ENCODE measurements at places on chromosomes 3 and 15. TPM values are rescaled to one million over a fixed set of nuclear protein-coding genes. Genes with fewer than 3 reads are reported as not detected.

- no peaks in the 10 kb centered on the region for H3K27me3 ChIP-seq
- no peak overlapping the region for H3K4me3 ChIP-seq
- H3K4me1 ChIP-seq = peaks cover 9% of the 10 kb centered on the region
- no peak overlapping the region for H3K27ac ChIP-seq
- no peak for DNase-seq
These were observed 33.7 kb downstream of the SLC24A1 start for GRCh38 chr15:65655457-65655856.

DNA sequence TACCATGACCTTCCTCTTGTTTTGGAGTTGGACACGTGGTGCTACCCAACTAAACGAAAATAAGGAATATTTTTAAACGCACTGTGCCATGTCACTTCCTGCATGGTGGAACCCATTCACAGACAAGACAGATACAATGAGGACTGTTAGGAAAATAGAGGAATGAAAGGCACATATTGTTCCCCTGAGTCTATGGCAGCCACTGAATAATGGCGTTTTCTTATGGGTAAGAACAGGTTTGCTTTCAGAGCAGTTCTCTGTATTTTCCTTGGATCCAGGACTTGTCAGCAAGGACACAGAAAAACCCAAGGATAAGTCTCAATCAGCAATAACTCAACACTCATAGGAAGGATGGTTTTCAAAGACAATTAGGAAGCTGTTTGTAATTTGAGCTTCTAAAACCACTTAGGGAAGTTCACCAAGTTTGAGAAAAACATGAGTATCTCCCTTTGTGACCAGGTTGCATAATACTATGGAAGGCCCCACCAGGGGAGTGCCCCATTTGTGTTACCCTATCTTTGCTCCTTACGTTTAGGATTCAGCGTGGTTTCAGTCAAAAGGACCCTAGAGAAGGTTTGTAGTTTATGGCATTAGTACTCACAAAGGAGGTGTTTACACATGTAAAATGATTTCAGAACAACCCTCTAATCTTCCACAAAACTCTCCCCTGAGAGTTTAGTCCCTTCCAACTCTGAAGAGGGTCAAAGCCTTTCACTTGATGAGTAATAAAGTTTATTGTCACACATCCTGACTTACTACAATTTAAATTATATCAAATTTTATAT is 487.2 kb upstream of the ATP11B start:
- H3K4me1 ChIP-seq = no peaks in the 10 kb centered on the region
- DNase-seq = no peak
- H3K27ac ChIP-seq = no peak overlapping the region
- H3K36me3 ChIP-seq = no peaks in the 10 kb centered on the region

- H3K27me3 ChIP-seq = peaks cover 3% of the 10 kb centered on the region
- peaks cover 5% of the 10 kb centered on the region for H3K4me1 ChIP-seq
- DNase-seq = no peak
- H3K4me3 ChIP-seq = no peak overlapping the region
These were observed 5.2 kb upstream of the LCTL start for GRCh38 chr15:66570842-66571478.

- no peaks in the 10 kb centered on the region for H3K27me3 ChIP-seq
- H3K4me1 ChIP-seq = peaks cover 47% of the 10 kb centered on the region
- H3K36me3 ChIP-seq = peaks cover 36% of the 10 kb centered on the region
- no peak for DNase-seq
- peak overlapping the region; percentile 74 for H3K27ac ChIP-seq
These were observed 888 bp downstream of the TMEM115 start for GRCh38 chr3:50358355-50358910.

DNA sequence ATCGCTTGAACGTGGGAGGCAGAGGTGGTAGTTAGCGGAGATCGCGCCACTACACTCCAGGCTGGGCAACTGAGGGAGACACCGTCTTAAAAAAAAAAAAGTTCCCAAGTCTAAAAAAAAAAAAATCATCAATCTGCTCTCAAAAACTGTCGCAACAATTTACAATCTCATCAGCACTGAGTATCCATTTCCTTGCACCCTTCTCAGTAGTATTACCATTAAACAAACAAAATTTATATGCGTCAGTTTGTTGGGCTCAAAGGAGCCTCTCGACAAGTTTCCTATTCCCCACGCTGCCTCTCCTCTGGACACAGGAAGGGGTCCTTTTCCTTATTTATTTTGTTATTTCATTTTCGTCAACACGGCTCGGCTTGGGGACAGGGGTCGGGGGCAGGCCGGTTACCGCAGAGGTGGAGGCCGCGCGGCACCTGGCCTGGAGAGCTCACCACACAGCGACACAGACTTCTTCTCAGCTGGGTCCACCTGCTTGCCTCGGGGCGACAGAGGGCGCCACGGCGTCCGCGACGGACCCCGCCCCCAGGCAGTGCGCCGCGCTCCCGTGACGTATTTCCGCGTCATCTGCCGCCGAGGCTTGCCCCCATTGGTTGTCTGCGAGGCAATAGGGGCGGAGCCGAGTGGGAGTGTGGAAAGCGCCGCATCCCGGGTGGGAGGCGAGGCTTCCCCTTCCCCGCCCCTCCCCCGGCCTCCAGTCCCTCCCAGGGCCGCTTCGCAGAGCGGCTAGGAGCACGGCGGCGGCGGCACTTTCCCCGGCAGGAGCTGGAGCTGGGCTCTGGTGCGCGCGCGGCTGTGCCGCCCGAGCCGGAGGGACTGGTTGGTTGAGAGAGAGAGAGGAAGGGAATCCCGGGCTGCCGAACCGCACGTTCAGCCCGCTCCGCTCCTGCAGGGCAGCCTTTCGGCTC is at the start of gene MAP2K1:
MAP2K1 (plus strand) TSS at position 709 of the 920 bp plus-strand sequence. CDS start 436 bp downstream, outside the sequence.
- peaks cover 27% of the 10 kb centered on the region for H3K36me3 ChIP-seq
- DNase-seq = peak; percentile 99
- H3K4me1 ChIP-seq = peaks cover 50% of the 10 kb centered on the region
- peak within 1 kb of the TSS; percentile 97 for H3K27ac ChIP-seq
- peak within 1 kb of the TSS; percentile 98 for H3K4me3 ChIP-seq
- no peaks in the 10 kb centered on the region for H3K27me3 ChIP-seq

GRCh38 chr15:74402873-74403587 is 30.7 kb downstream of the SEMA7A start:
- peak overlapping the region; percentile 17 for H3K4me3 ChIP-seq
- peak overlapping the region; percentile 74 for H3K27ac ChIP-seq
- peaks cover 62% of the 10 kb centered on the region for H3K4me1 ChIP-seq
- no peaks in the 10 kb centered on the region for H3K36me3 ChIP-seq
- DNase-seq = peak; percentile 85

DNA sequence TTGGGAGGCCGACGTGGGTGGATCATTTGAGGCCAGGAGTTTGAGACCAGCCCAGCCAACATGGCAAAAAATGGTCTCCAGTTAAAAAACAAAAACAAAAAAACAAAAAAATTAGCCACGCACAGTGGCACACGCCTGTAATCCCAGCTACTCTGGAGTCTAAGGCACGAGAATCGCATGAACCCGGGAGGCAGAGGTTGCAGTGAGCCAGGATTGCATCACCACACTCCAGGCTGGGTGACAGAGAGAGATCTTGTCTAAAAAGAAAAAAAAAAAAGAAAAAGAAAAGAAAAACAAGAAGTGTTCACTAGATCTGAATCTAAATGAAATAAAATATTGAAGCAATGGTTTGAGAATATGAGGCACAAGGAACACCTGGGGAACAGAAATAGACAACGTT is 36.7 kb downstream of the SLC9A9 start:
- H3K4me3 ChIP-seq = no peak overlapping the region
- H3K27me3 ChIP-seq = no peaks in the 10 kb centered on the region
- DNase-seq = no peak
- H3K36me3 ChIP-seq = peaks cover 15% of the 10 kb centered on the region
- peaks cover 34% of the 10 kb centered on the region for H3K4me1 ChIP-seq

- H3K27ac ChIP-seq = peak overlapping the region; percentile 61
- DNase-seq = peak; percentile 46
These were observed 48.7 kb downstream of the BFSP2 start for GRCh38 chr3:133448478-133449122.

GRCh38 chr3:82261013-82261412 is 499.6 kb upstream of the GBE1 start:
- no peak overlapping the region for H3K4me3 ChIP-seq
- H3K4me1 ChIP-seq = no peaks in the 10 kb centered on the region
- H3K27ac ChIP-seq = no peak overlapping the region
- H3K27me3 ChIP-seq = no peaks in the 10 kb centered on the region
- H3K36me3 ChIP-seq = no peaks in the 10 kb centered on the region

GRCh38 chr3:159936541-159936940 is 52.1 kb upstream of the IL12A start:
- H3K4me1 ChIP-seq = peaks cover 6% of the 10 kb centered on the region
- H3K36me3 ChIP-seq = peaks cover 11% of the 10 kb centered on the region
- DNase-seq = no peak
- H3K27me3 ChIP-seq = peaks cover 2% of the 10 kb centered on the region
- H3K27ac ChIP-seq = no peak overlapping the region

GRCh38 chr3:20352546-20353179 is 166.7 kb upstream of the SGO1 start:
- H3K4me1 ChIP-seq = no peaks in the 10 kb centered on the region
- no peak overlapping the region for H3K4me3 ChIP-seq
- no peak overlapping the region for H3K27ac ChIP-seq
- H3K36me3 ChIP-seq = no peaks in the 10 kb centered on the region
- no peak for DNase-seq

GRCh38 chr3:46393554-46394434 is 13.1 kb downstream of the CCR5AS start:
- H3K27me3 ChIP-seq = peaks cover 12% of the 10 kb centered on the region
- no peaks in the 10 kb centered on the region for H3K36me3 ChIP-seq
- DNase-seq = no peak
- no peak overlapping the region for H3K27ac ChIP-seq
- no peak overlapping the region for H3K4me3 ChIP-seq

DNA sequence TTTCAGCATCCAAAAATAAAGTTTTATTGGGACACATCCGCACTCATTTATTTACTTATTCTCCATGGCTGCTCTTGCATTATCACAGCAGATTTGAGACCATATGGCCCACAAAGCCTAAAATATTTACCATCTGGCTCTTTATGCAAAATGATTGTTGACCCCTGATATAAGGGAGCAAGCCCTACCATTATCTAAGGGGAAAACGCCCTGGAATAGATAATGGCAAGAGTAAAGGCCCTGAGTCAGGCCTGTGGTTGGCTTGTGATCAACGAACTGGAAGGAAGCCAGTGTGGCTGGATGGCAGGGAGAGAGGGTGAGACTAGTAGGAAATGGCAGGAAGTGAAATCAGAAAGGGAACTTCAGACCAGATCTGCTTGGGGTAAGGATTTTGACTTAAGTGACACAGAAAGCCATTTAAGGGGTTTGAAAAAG is 24.6 kb upstream of the DMXL2 start:
- H3K4me1 ChIP-seq = peaks cover 4% of the 10 kb centered on the region
- H3K27ac ChIP-seq = no peak overlapping the region
- DNase-seq = no peak
- H3K4me3 ChIP-seq = no peak overlapping the region
- H3K27me3 ChIP-seq = peaks cover 15% of the 10 kb centered on the region

- no peaks in the 10 kb centered on the region for H3K27me3 ChIP-seq
- H3K36me3 ChIP-seq = peaks cover 4% of the 10 kb centered on the region
- H3K4me1 ChIP-seq = peaks cover 40% of the 10 kb centered on the region
- H3K27ac ChIP-seq = peak overlapping the region; percentile 22
These were observed 1.7 kb downstream of the SLC25A20 start for GRCh38 chr3:48896936-48897335.

DNA sequence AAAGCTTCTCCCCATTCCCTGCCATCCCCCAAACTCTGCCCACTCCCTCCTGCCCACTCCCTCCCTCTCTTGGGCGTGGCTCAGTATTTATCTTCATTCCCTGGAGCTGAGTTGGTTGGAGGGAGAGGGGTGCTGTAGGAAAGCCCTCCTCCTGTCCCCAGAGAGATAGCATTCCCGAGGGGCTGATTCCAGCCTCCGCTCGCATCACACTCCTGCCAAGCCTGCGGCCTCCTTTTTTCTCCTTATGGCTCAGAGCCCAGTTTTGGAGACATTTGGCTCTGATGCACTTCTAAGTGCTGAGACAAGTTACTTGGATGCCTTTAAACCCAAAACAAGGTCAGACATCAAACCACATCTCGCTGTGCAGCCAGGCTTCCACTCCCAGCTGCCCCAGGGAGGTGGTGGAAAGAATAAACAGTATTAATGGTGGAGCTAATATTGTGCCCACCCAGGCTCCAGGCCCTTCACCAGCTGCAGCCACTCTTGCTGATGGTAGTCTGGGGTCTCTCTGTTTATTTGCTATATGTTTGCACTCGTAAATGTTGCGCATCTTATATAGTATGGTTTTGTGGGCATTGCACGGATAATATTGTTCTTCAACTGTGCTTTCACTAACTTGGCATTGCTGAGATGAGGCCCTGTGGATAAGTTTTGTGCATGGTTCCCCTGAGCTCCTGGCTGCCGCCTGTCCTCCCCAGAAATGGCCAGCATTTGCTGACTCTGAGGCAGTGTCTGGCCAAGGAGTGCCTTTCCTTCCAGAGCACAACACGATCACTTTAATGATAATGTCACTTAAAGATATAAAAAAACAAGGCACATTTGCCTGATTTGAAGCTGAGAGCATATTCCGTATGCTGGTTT is 157.2 kb downstream of the LRRC28 start:
- H3K4me1 ChIP-seq = peaks cover 15% of the 10 kb centered on the region
- DNase-seq = no peak
- H3K4me3 ChIP-seq = no peak overlapping the region
- no peaks in the 10 kb centered on the region for H3K36me3 ChIP-seq

DNA sequence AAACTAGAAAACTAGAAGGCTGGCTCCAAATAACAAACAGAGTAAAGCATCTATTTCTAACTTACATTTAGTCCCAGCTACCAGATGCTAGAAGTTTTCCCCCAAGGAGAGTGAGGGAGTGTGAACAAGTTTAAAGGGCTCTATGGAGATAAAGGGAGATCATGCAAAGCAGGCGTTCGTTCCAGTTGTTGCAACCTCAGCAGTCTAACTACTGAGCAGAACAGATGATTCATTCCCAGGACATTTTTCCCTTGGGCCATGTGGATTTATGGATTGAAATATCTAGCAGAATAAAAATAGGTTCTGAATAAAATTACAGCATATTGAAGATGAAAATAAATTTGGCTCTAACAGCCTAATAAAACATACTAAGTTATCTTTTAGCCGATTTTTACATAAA is 154.8 kb upstream of the TTC14 start:
- no peak for DNase-seq
- no peaks in the 10 kb centered on the region for H3K36me3 ChIP-seq
- H3K27ac ChIP-seq = no peak overlapping the region

- DNase-seq = no peak
- H3K27me3 ChIP-seq = no peaks in the 10 kb centered on the region
- H3K27ac ChIP-seq = peak within 1 kb of the TSS; percentile 91
These were observed at the start of gene FURIN for GRCh38 chr15:90868261-90868689. Gene FURIN, plus strand, starts transcription at chr15:90868588. Its CDS starts 7,153 bp downstream, at chr15:90875741.

DNA sequence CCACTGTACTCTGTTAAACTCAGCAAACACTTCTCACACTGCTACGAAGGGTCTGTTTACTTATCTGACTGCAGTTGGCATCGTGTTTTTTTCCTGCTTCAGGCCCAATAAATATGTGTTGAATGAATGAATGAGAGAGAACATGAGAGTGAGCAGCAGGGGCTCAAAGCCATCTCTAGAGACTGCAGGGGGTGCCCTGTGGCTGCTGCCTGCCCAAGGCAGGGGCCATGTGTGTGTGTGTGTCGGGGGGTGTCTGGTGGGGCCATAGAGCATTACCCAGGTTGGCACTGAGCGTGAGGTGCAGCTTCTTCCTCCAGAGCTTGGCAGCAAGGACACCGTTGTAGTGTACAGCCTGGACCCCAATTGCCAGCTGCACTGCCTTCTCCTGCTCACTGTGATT is 14.8 kb downstream of the EPB42 start:
- no peak for DNase-seq
- H3K36me3 ChIP-seq = no peaks in the 10 kb centered on the region
- no peaks in the 10 kb centered on the region for H3K4me1 ChIP-seq

Gene AHSG
- not detected for total RNA-seq

Gene GOLGA8G
- not detected for total RNA-seq

Gene DPH3
- total RNA-seq = 16.7 TPM

Gene B3GALNT1
- 3.9 TPM for total RNA-seq

Gene EPB42
- not detected for total RNA-seq

Gene KCNMB2
- not detected for total RNA-seq

Gene ESYT3
- total RNA-seq = 0.50 TPM

Gene REC114
- total RNA-seq = not detected

Gene CAND2
- not detected for total RNA-seq

Gene MOBP
- total RNA-seq = not detected

Measured in activated CD4-positive, alpha-beta memory T cell treated with anti-CD3 and anti-CD28 coated beads, Interleukin-2, amount 10 ng/mL, durations not matched to agents 7 days and 5 days (primary cell).